ENCODE measurements at places on chromosomes 7 and 10.

DNA sequence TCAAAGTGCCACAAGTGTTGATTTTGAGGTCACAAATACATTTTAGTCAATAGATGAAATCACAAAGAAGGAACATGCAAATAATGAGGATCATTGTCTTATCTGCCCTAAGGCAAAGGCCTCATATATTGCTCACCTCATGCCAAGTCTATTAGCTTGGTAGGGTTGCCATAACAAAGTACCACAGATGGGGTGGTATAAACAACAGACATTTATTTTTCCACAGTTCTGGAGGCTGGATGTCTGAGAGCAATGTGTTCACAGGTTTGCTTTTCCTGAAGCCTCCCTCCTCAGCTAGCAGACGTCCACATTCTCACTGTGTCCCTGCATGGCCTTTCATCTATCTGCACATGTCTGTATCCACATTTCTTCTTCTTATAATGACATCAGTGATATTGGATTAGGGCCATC is 59.6 kb downstream of the RELN start:
- no peak for DNase-seq

- no peak for DNase-seq
Observed at GRCh38 chr7:88540012-88540411, 219.5 kb upstream of the ZNF804B start.

GRCh38 chr7:100441641-100442535 is 5.6 kb upstream of the PPP1R35 start:
- DNase-seq = no peak

- no peak for DNase-seq
Observed at GRCh38 chr7:41053820-41054219, 649.1 kb downstream of the INHBA start.

- DNase-seq = no peak
Observed at GRCh38 chr10:47136866-47137265, 163.1 kb upstream of the GDF10 start.

DNA sequence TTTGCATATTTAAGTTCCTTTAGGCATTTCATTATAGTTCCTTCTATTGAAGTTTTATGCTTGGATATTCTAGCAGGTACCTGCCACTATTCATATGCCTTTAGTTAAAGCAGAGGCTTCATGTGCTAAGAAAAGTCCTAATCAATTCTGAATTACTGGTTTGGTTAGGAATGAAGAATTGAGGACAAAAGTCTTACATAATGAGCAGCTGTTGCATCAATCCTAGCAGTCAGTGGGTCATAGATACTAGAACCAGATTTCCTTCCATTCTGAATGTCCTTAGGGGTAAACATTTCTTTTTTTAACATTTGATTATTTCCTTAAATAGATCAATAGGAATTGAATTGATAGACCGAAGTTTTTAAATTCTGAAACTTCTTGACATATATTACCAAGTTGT is 59.2 kb downstream of the CDK13 start:
- no peak for DNase-seq

DNA sequence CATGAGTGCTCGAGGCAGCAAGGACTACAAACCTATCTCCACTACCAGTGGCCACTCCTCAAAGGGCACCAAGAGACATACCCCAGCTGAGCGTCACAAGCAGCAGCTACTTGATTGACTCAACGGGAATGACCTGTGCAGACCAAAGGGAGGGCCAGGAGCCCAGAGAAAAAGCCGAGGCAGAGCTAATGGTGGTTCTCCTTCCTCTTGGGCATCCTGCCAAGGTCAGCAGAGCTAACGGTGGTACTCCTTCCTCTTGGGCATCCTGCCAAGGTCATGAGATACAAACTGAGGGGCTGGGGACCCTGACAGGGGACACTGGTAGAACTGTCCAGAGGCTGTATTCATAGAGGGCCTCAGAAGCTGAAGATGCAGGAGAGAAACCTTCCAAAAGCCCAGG is 60.4 kb downstream of the FAM53B start:
- DNase-seq = no peak

All from activated CD4-positive, alpha-beta T cell treated with anti-CD3 and anti-CD28 coated beads, Interleukin-10, Interleukin-2, amounts not matched to agents 100 ng/mL and 50 ng/mL, durations not matched to agents 16 hours and 8 hours (primary cell).